ENCODE measurements at places on chromosomes 6 and 20.

DNA sequence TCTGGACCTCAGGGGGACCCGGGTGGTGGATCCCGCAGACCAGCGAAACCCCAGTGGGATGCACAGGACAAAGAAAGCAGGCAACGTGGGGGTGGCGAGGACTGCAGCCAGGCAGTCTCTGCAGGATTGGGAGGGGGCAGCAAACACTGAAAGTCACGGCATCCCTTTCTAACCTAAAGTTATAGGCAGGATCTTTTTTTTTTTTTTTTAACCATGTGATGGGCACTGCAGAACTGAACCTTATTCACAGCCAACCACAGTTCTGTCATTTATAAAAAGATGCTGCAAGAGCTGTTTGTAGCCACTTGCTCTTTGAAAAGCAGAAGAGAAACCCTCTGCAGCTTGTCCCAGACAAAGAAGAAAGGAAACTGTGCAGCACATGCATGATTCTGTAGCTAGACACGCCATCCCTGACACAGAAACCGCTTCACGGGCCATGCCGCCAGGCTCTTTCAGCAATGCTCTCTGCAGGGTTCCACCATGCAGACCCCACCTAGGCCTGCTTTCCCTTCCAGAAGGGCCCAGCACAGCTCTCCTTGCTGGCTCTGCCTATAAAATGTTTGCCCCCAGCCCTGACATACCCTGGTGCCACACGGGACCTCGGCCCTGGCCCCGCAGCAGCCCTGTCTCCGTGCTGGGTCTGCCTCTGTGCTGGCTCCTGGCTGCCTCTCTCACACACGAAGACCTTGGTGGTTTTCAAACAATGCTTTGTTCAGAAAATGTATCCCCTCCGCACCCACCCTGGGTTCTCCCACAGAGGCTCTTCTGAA, 70.8 kb downstream of the PYGB start:
- no peak for DNase-seq

DNA sequence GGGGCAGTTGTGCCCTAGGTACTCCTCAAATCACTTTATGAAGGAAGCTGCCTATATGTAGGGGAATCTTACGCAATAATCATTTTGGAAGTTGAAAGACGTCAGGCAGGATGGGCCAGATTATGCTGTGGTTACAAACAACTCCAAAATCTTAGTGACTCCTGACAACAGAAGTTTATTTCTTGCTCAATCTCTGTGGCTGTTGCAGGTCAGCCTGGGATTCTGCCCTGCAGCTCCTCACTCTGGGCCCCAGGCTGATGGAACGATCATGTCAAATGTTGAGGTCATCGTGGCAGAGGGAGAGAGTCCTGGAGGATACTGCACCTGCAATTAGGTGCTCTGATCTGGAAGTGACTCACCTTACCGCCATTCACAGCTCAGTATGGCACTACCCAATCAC, 88.4 kb downstream of the ZDHHC14 start:
- DNase-seq = no peak

- DNase-seq = no peak
These were observed 1347.5 kb upstream of the ADGRB3 start for GRCh38 chr6:67287566-67287965.

DNA sequence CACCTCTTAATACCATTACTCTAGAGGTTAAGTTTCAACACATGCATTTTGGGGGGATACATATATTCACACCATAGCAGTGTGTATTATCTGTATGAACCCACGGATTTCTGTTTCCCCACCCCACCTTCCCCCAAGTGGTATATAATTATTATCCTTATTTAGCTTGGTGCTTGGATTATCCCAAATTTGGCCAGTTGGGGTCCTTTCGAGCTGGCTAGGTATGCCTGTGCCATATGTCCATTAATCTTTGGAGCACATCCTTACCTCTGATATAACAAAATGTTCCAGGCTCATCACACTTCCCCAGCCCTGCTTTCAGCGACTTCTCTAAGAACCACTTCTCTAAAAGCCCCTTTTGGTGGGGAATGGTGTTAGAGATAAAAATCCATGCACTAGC, 118.7 kb upstream of the MLIP start:
- no peak for DNase-seq

GRCh38 chr20:1378735-1379125, 14.1 kb downstream of the FKBP1A start:
- DNase-seq = no peak

DNA sequence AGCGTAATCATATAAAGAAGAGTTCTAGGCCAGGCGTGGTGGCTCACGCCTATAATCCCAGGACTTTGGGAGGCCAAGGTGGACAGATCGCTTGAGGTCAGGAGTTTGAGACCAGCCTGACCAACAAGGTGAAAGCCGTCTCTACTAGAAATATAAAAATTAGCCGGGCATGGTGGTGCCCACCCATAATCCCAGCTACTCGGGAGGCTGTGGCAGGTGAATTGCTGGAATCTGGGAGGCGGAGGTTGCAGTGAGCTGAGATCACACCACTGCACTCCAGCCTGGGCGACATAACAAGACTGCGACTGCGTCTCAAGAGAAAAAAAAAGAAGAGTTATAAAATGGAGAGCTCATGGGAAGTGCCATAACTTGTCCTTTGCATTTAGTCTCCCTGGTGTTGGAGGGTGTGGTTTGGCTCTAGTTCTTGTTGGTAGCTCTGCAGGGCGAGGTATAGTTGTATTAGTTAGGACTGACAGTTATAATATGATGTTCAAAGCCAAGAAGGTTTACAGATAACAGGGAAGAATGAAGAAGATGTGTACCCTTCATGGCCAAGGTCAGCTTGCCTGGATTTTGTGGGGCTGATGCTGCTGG, 54.8 kb downstream of the UTRN start:
- DNase-seq = no peak

DNA sequence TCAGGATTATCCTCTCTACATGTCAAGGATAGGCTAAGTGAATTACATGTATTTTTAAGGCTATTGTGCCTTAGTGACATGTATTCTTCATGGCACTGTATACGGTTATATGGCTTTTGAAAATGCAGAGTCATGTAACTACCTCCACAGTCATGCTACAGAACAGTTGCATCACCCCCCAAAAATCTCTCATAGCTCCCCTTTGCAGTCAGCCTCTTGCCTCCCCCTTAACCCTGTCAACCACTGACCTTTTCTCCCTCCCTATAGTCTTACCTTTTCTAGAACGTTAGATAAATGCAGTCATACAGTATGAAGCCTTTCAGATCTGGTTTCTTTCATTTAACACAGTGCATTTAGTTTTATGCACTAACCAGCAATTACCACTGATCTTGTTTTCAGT, 10.3 kb upstream of the RNF24 start:
- DNase-seq = no peak

GRCh38 chr6:26021001-26021349, 58.4 kb downstream of the TRIM38 start:
- DNase-seq = peak; percentile 86

DNA sequence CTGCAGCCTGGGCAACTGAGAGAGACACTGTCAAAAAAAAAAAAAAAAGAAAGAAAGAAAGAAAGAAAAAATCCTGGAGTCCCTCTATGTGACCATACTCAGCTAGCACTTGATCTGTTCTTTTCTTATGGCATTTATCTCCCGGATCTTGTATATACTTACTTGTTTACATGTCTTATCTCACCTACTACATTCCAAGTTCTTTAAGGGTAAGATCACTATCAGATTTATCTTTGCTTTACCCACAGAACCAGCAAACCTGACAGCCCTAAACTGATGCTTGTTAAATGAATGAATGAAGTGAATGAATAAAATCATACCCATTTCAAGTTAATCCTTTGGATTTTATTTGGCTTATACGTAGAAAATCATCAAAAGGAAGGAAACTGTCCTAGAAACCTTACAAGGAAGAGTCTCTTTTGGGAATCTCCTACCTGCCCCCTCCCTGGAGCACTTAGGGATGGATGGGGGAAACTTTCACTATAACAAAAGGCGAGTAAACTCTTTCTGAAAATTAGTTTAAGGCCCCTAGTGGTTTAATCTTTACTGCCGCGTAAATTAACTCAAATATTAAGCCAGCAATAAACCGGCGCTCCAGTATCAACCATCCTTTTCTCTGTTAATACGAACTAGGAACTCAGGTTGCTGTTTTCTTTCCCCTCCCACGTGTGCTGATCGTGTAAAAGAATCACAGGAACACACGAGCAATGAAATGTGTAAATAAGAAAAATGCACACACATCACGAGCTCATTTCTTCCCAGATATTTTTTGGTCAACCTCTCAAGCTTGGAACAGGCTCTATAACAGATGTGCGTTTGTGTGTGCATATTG, 1.3 kb upstream of the UTRN start:
- peak; percentile 60 for DNase-seq

DNA sequence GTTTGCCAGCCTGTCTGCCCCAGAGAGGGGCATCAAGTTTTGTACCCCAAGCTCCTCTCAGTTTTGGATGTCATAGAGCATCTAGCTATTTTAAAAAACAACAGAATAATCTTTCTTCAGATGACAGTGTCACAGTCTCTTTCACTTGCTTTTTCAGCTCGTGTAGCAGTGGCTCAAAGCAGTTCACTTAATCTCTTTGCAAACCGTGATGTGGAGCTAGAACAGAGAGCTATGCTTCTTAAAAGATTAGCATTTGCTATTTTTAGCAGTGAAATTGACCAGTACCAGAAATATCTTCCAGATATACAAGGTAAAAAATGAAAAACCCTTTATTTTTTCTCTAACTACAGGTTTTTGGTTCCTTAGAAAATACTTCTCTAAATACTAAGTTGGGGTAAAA, 37.3 kb downstream of the PGM3 start:
- DNase-seq = no peak

DNA sequence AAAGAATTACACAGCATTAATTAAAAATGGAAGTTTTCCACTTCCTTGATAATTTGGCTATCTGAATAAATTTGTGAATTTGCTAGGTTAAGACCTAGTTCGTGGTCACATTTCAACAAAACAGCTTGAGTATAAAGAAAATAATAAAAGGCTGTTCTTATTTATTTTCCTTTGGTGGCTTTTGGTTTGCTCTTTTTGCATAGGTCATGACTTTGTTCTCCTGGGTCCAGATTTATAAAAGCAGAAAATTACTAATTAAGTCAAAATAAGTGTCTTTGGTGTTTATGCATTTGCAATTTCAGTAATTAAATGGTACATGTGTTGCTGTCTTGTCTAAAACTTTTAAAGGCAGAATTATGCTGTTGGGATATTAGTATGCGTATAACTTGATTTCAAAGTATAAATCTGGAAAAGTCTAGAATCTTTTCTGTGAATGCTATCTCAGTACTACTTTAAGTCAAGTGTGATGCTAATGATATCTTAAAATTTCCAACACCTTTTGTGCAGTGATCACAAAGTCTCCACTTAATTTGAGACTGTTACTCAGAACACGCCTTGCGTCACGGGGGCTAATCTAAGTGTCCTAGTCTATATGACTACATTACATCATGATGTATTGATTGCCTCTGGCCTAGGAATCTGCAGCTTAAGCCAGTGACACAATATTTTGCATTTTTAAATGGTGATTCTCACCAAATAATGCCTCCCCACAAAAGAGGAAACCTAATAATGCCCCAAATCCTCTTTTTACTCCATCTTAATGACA, 41.0 kb downstream of the GNAS start:
- peak; percentile 62 for DNase-seq

DNA sequence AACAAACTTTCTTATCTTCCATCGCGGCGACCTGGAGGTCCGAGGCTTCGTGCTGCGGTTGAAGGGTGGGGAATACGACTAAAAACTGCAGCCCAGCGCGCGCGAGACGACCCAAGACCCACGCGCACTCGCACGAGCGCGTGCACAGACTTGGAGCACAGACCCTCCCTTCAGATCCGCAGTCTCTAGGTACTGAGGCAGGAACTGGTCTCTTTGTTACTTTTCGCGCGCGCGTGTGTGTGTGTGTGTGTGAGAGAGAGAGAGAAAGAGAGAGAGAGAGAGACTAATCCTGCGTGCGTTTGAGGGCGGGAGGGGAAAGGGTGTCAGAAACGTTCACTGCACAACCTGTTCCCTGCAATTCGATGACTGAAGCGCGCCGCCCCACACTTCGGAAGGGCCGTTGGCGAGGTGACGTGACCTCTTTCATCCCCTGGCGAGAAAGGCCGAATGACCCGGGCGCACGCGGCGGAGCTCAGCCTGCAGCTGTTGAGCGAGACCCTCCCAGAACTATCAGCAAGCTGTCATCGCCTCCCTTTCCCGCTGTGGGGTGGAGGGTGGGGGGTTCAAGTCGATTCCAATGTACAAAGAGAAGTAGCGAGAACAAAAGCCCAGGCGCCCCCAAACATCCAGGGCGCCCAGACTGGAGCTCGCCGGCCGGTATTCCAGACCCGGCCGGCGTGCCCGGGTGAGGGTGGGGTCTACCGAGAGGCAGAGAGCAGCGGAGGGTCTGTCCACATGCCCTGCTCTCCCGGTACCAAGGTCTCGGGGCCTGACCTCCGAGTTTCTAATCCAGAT, 1.5 kb upstream of the TUBB2B start:
- DNase-seq = peak; percentile 48

DNA sequence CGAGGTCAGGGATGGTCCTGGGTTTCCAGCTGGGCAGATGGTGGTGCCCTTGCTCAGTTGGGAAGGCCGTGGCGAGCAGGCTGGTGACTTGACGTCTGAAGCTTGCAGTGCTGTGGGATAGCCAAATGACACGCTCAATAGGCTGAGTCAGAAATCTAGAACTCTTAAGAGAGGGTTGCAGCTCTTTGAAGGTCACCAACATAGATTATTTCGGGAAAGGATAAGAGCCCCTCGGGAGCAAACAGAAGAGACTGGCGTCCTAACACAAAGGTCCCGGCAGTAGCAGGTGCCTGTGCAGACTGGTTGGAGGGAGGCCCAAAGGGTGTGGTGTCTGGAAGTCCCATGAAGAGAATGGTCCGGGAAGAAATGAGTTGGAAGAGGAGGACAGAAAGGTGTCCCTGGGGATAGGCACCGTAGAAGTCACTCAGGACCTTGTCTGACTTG, 18.4 kb downstream of the PKIG start:
- no peak for DNase-seq

DNA sequence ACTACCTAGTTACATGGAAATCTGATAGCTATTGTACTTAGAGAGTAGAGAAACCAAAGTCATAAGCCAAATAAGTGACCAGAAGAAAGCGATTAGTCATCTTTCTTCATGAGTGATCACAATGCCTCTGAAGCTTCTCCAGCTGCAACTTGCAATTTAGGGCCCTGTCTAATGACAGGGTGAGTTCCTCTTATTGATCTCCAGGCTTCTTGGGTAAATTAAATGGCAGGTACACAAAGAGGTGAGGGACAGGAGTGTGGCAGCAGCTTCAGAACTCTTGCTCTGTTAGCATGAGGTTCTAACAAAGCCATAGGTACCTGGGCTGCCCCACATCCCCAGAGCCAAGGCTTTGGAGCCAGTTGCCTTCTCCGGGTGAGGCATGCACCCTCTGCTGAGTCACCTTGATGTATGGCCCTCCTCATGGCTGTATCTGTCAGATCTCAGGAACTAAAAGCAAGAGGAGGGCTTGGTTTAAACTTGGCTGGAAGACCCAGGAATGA, 60.8 kb downstream of the PRDM1 start:
- no peak for DNase-seq
